Inflammatory macrophage treated with lipopolysaccharide for 4 hours (primary cell): ENCODE measurements at places on chromosomes 7 and 10.

DNA sequence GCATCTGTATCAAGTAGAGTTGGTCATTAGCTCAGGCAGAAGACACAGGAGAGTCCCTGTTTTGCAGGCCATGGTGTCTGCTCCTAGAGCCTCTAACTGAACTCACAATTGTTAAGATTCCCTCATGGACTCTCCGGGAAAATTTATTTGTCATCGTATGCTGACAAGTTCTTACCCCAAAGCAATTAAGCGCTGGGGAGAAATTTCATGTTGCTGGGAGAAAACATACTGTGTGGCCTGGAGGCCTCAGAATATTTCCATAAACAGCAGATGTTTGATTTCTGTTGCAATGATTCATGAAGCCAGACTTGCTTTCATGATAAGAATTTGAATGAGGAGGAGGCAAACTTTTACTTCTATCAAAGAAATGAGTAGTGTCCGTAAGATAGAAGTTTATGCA is 583.2 kb downstream of the GATA3 start:
- DNase-seq, result no peak

DNA sequence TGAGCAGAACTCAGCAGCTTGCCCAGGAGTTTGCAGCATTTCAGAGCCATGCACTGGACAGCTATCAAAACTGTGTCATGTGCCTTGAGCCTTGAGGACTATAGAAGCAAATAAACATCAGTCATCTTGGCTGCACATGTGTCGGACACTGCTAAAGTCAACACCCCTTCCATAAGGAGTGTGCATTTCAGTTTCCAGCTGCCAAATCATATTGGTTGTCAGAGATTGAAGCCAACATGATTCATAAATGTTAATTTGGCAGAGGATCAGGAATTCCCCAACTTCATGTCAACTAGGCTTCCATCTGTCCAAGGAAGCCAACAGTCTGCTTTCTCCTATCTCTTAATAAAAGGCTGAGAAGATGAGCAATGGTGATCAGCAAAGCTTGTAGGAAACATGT is 32.8 kb downstream of the SLC16A12 start:
- DNase-seq, result no peak

- DNase-seq, result peak; percentile 39
Observed at GRCh38 chr10:126504063-126504760, 115.9 kb upstream of the ADAM12 start.

- DNase-seq, result no peak
Observed at GRCh38 chr7:111272092-111272491, 181.2 kb downstream of the LRRN3 start.

- no peak for DNase-seq
Observed at GRCh38 chr7:33766405-33766804, 138.9 kb upstream of the BMPER start.

- DNase-seq, result no peak
Observed at GRCh38 chr7:121076350-121077164, 88.0 kb downstream of the CPED1 start.

DNA sequence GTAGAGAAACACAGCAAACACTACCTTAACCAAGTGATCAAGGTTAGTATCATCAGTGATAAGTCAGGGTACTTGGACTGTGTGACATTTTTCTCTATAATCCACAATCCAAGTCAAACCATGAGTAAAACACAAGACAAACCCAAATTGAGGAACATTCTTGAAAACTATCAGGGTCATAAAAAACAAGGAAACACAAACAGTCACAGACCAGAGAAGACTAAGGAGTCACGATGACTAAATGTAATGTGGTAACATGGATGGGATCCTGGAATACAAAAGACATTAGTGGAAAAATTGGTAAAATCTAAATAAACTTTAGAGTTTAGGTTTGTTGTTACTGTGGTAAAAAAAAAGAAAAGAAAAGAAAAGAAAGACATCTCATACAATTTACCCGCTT is 103.8 kb downstream of the ARMH3 start:
- peak; percentile 64 for DNase-seq

- DNase-seq, result no peak
Observed at GRCh38 chr10:122246830-122247520, 24.1 kb upstream of the BTBD16 start.

DNA sequence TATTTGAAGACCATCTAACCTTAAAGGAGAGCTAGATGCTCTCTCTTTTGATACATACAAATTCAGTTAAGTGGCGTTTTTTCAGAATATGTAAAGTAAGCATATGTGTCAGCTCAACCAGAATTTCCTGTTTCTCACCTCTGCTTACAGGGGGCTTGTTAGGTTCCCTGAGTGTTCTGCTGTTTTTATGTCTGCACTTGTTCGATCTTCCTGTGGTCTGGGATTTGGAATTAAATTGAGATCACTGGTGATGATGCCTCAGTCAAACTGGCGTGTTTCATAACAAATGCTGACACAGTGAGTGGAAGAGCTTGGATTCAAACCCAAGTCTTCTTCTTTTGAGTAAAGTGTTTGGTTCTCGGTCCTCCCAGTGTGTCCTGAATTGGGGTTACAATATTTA is 348.3 kb upstream of the AKR1E2 start:
- no peak for DNase-seq

GRCh38 chr7:147952918-147953317 is 637.6 kb upstream of the C7orf33 start:
- no peak for DNase-seq
